ENCODE measurements at places on chromosomes 1 and 21. TPM values are rescaled to one million over a fixed set of nuclear protein-coding genes. Genes with fewer than 3 reads are reported as not detected.

The RAB7B gene
- 13.8 TPM for total RNA-seq

The CGN gene
- total RNA-seq, result not detected

The C1QB gene
- total RNA-seq, result not detected

The CDC20 gene
- total RNA-seq, result 7.6 TPM

The GNG12 gene
- 166 TPM for total RNA-seq

The FRRS1 gene
- total RNA-seq, result 23.0 TPM

The CYP4A22 gene
- not detected for total RNA-seq

The MAP3K21 gene
- total RNA-seq, result 0.36 TPM

The MEX3A gene
- total RNA-seq, result 0.65 TPM

The AADACL4 gene
- not detected for total RNA-seq

The LAMB3 gene
- 4.5 TPM for total RNA-seq

The ZBED6 gene
- total RNA-seq, result 55.2 TPM

The RUNX1 gene
- 62.6 TPM for total RNA-seq

The FAM72A gene
- total RNA-seq, result 2.3 TPM

The LY9 gene
- total RNA-seq, result not detected

The DNAH14 gene
- total RNA-seq, result 21.3 TPM

The OR2L8 gene
- total RNA-seq, result 0.97 TPM

The DNAJC11 gene
- total RNA-seq, result 31.2 TPM

The PLCH2 gene
- total RNA-seq, result 0.65 TPM

The DDR2 gene
- total RNA-seq, result 472 TPM

The TSPEAR gene
- not detected for total RNA-seq

The VAV3 gene
- total RNA-seq, result 4.2 TPM

The CCDC28B gene
- total RNA-seq, result 10.1 TPM

The KRTAP25-1 gene
- total RNA-seq, result not detected

The DRAXIN gene
- not detected for total RNA-seq

The CLDN8 gene
- total RNA-seq, result not detected

The TMPRSS3 gene
- total RNA-seq, result not detected

The OLFML2B gene
- total RNA-seq, result 84.0 TPM

The RNF223 gene
- not detected for total RNA-seq

The HES3 gene
- total RNA-seq, result not detected

The AIRE gene
- not detected for total RNA-seq

The SHISAL2A gene
- total RNA-seq, result 0.16 TPM

The WDR77 gene
- total RNA-seq, result 35.7 TPM
